Memory B cell (primary cell): ENCODE measurements at places on chromosomes 2 and 18.

GRCh38 chr2:156779416-156780120 is 343.4 kb downstream of the GPD2 start:
- no peak for DNase-seq

- DNase-seq, result no peak
Measured at GRCh38 chr2:154457286-154457685, 241.2 kb upstream of the KCNJ3 start.

DNA sequence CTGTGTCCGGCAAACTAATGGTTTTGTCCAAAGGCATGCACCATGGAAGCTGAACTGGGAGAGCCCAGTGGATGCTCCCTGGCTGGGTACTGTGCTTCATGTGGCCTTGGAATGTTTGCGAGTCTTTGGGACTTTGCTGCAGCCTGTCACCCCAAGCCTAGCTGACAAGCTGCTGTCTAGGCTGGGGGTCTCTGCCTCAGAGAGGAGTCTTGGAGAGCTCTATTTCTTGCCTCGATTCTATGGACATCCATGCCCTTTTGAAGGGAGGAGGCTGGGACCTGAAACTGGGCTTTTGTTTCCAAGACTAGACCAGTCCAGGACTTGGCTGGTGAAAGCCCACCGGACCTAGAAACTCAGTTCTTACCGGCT is 1.7 kb downstream of the MARS2 start:
- no peak for DNase-seq

GRCh38 chr2:51650769-51651168 is 618.8 kb upstream of the NRXN1 start:
- no peak for DNase-seq

GRCh38 chr18:37508207-37508606 is 57.4 kb downstream of the CELF4 start:
- DNase-seq, result no peak

DNA sequence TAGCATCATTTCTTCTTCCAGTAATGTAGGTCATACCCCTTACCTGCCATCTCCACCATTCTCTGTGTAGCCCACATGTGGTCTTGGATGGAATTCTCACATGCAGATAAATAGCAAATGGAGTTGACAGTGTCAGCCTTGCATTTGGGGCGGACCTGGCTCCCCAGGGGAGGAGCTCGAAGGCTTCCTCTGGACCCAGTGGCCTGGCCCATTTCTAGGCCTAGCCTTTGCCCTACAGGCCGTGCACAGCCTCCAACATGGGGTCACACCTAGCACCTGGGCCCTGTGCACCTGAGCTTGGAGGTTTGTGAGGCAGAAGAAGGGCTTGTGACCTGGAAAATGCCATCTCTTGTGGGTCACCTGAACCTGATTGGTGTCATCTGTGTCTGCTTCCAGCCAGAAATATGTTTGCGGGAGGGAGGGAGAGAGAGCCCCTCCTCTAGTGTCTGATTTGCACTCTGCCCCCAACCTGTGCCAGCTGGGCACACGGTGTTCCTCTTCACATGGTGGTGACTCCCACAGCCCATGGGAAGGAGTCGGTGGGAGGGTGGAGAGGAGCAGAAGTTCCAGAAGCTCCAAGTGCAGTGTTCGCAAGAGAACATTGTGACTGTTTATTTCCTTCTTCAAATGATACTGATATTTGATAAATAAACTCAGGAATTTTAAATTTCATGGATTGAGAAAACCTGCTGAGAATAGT is 33.0 kb downstream of the ITGB1BP1 start:
- no peak for DNase-seq

DNA sequence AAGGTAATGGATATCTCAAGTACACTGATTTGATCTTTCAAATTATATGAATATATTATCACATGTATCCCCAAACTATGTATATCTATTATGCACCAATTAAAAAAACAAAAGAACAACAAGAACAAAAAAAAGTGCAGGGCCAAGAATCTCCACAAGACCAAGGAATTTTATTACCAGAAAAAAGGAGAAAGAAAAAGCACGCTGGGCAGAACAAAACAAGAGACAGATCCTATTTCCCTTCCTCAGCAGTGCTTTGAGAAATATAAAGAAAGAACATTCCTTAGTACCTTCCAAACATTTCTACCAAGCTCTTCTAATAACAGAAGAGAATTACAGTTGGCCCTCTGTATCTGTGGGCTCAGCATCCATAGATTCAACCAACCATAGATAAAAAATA is 144.7 kb upstream of the CREB1 start:
- DNase-seq, result no peak

DNA sequence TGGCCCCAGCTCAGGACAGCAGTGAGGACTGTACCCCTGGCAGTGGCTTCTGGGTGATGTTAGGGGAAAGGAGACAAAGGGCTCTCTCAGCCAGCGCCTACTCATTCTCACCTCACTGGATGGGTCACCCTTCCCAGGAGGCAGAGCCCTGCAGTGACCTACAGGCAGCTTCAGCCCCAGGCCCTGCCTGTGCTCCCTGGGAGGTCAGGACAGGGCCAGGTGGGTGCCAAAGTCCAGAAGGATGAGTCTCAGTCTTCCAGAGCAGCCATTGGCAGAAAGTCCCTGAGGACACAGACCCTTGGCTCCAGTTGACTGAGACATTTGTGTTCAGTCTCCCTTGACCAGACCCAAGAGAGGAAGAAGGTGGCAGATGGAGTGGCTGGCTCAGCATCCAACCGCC is 75.1 kb downstream of the TEX51 start:
- DNase-seq, result no peak

DNA sequence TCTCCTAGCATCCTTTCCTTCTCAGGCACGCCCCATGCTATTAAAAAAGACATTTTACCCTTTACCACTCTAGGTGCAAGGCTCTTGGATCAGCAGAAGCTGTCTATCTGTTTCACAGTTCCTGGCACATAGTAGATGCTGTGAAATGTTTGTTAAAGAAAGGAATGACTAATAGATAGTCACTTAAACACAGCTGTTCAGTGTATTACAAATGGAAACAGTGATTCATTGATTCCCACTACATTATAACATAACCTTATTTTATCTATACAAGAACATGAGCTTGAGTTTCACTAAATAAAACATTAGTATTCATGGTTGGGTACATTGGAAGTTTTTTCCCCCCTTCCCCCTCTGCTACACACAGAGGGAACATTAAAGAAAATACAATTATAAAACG is 142.1 kb downstream of the ASXL3 start:
- no peak for DNase-seq

GRCh38 chr18:59823596-59824195 is 76.1 kb upstream of the PMAIP1 start:
- DNase-seq, result no peak

DNA sequence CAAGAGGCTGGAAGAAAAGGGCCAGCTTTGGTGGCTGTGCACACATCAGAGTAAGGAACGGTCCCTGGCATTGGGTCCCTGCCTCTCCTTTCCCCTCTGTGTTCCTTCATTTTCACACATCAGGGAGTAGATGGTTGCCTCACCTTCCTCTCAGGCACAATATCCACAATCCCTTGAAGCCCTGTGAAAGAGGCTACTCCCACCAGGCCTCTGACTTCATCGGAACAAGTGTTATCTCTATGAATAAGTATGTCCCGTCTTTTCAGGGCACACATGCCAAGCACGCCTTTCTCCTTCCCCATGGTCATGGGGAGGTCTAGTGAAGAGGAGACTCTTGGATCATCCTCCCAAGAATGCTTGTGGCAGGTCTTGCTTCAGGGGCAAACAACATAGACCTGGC is 61.2 kb upstream of the LMAN1 start:
- DNase-seq, result no peak

GRCh38 chr18:37396971-37397720 is 168.5 kb downstream of the CELF4 start:
- DNase-seq, result no peak

DNA sequence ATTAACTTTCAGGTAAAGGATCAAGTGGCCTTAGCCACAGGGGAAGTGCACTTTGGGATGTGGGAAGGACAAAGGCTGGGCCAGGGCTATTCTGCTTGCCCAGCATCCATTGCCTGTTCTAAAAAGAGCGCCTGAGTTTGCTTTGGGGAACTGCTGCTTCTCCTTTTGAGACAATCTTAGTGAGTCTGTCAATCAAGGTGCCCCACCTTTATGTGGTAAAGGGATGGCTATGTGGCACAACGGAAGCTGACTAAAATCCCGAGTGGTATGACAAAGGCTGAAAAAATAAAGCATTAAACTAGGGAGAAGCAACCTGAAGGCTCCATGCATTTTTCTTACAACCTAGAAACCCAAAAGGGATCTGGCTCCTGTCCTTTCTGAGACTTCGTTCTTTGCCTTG is 540.5 kb downstream of the SLC4A3 start:
- DNase-seq, result no peak
